ENCODE measurements at places on chromosomes 7 and 10.

DNA sequence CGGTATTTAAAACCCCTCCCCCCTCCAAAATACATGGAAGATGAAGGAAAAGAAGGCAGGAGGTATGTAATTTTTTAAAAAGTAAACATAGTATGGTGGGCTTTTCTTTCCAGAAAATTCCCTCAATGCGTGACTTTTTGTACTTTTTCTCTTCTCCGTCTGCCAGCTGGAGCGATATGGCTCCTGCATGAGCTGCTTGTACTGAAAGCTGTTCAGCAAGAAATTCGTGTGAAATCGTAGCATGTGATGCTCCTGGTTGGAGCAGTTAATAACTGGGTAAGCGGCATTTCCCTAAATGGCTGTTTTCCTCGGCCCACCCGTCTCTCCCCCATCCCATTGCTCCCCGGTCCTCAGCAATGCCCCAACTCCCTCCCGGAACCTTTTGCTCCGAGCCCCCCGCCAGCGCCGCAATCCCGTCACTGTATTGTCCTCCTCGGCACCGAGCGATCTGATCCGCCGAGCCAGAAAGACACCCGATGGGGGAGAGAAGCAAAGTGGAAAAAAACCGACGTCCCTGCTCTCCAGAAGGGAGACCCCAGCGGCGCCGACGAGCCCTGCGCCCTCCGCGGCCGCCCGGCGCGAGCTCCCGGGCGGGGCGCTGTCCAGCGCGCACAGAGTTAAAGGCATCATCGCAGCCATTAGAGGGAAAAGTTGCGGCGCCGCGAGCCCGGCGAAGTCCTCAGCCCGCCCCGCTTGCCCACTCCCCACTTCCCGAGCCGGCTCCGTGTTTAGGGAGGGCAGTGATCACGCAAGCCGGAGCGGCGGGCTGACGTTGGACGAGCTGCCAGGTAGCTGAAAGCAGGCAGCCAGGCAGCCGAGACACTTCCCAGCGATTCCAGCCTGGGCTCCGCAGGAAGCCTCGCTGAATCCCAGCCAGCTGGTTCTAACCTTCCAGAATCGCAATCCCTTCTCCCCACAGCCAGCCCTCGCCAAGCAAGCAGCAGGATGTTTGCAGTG is at the start of gene VSTM2A:
TSS of gene VSTM2A (plus strand) at position 707 of the 957 bp plus-strand sequence. CDS start 356 bp downstream, outside the sequence.
- no peak for DNase-seq

DNA sequence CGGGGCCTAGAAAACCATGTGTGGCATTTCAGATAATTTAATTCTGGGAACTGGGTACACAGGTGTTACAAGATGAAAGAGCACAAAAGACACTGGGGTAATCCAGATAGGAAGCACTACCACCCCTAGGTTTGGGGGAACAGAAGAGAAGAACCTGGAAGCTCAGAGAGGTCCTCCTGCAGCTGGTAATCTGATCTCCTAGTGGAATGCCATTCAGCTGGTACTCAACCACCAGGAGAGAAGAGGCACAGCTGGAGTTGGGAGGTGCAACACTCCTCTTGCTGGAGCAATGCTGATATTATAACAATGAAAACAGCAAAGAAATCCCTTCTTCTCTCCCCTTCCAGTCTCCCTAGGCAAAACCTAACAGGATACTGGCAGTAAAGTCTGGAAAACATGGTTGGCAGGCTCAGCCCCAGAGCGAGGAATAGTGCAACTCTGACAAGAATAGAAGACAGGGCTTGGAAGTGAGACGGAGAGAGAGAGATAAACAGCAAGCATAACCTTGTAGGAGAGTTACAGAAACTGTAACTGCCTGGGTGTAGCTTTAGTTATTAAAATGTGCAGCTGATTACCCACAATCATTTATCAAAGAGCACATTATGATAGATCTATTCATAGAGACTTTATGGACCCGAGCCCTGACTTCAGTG is 35.0 kb downstream of the NRF1 start:
- DNase-seq, result no peak

DNA sequence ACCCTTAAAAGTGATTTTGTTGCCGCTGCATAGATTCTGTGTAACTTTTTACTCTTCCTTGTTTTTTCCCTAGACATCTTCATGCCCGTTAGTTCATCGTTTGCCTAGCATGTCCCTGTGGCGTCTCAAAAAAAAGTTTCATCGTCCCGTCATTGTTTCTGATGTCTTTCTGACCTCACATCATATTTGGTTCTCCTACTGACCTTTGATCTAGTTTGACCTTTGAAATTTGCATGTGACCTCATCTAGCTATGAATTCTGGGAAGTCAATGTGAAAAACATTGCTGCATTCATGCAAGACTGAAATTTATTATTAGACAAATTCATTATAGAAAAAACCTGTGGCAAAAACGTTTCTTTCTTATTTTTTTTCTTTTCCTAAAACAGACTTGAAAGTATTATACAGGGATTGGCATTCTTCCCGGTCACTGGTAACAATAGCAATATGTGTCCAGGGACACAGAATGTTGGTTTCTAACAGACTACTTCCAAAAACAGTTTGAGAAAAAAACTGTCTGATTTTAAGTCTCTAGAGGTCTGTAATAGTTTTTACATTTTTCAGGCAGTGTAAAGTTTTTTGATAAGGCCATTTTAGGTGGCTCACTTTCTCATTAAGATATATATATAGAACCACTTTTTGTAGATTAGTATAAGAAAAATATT is 280.9 kb downstream of the USP6NL start:
- DNase-seq, result no peak

- no peak for DNase-seq
Measured at GRCh38 chr10:29387269-29387668, 98.4 kb downstream of the LYZL1 start.

DNA sequence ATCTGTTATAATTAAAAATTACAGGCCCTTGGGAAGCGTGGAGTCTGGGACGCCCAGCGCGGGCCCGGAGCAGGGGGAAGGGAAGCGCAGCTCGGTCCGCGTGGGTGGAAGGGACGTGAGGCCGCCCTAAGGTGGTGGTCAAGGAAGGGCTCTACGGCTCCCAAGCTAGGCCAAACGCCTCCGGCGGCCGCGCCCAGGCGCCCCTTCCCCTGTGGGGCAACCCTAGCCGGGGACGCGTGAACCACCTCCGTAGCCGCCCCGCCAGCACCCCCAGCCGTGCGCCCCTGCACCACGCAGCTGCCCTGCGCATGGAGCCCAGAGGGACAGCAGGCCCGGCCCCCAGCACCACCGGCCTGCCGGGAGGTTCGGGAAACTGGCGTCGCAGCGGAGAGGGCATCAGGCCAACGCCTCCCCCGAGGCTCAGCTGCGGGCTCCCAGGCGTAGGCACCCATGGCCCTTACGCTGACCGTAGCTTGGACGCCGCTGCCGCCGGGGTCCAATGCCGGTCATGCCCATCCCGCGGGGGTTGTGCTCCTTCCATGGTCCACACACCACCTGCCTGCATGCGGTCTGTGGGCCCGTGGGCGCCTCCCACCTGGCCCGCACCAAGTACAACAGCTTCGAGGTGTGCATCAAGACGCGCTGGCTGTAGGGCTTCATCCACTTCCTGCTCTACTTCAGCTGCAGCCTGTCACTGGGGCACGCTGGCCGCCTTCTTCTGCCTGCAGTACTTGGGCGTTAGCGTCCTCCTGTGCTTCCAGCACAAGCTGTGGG is 166.7 kb downstream of the SEPTIN7 start:
- DNase-seq, result no peak

DNA sequence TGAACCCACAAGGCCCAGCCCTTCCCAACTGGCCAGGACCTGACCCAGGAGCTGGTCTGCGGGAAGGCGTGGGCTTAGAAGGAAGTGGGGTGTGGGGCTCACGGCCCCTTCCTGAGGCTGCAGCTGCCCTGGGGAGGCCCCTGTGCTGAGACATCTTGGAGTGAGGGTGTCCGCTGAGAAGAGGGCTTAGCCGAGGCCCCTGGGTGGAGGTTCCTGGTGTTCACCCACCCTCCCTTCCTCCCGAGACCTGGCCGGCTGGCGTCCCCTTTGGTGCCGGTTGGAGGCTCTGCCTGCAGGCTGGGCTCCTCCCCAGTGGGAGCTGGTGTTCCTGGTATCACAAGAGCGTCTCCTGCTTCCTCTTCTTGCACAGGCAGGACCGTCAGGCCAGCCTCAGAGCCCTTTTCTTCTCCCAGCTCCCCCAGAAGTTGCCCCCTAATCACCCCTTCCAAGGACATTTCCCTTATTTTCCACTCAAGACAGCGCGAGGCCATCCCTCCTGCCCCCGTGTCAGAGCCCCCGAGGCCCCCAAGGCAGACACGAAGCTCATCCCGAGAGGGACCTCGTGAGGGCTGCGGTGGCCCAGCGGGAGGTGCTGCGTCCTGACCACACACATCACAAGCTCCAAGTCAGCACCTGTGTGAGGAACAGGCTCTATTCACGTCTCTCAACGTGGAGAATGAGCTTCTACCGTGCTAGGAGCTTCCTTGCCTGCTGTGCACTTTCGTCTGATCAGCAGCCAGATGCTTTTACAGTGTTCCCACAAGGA is 25.1 kb upstream of the FAM20C start:
- no peak for DNase-seq

- no peak for DNase-seq
Measured at GRCh38 chr7:115471891-115472290, 550.0 kb downstream of the MDFIC start.

GRCh38 chr7:12623885-12624498 is 53.5 kb downstream of the SCIN start:
- no peak for DNase-seq

DNA sequence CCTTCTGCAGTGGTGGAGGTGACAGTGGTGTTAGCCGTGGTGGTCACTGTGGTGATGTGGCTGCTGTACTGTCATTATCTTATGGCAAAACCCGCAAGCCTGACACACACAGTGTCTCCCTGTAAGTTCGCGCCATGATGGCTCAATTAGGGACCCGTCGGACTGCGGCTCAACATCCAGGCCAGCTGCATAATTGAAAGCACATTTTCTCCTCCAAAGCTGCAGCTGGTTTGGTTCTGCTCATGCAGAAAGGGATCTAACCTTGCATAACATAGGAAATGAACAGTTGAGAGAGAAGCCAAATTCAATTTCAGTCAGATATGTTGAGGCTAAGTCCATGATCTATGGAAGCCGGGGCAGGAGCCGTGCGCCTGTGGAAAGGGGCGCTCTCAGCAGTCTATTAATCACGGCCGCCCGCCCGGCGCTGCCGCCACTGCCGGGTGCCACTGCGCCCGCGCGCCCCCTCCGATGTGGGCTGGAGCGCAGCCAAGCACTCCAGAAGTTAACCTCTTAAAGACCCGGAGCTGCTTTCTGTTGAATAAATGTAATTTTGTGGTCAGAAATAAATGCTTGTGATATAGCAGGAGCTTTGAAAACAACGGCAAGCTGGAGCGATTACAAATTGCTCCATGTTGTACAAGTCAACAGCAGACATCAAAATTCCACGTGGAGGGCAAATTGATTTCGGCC is 227.7 kb downstream of the CUX1 start:
- DNase-seq, result peak; percentile 12
